Kidney epithelial cell (primary cell): ENCODE measurements at places on chromosomes 2 and 18. TPM values are rescaled to one million over a fixed set of nuclear protein-coding genes. Genes with fewer than 3 reads are reported as not detected.

Gene CKAP2L
- 2.5 and 5.6 TPM in 2 replicates for total RNA-seq

- DNase-seq: no peak
Measured at GRCh38 chr2:82819951-82820350, 1639.1 kb downstream of the SUCLG1 start.

- no peak for DNase-seq
Measured at GRCh38 chr18:63799189-63799588, 24.0 kb downstream of the SERPINB7 start.

GRCh38 chr2:75894170-75894569 lies 183.5 kb upstream of the GCFC2 start:
- no peak for DNase-seq

DNA sequence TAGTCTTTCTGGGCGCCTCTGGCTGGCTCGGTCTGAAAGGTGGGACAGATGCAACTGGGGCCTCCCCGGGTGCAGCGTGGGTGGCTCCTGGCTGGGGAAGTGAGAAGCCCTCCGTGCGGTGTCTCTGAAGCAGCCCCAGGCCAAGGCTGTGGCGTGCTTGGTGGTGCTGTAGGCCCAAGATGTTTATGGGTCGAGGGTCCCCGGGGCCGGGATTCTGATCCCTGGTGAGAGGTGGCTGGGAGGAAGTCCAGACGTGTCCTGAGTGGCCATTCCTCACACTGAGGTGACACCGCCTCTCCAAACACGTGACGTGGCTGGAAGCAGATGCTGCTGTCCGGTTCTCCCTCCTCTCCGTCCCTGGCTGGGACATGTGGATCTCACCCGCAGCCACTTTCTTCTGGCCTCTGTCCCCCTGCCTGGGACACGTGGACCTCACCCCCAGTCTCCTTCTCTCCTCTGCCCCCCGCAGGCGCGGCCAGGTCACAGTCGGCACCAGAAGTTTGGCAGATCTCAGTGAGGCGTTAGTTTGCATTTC lies 12.6 kb downstream of the RTP5 start:
- DNase-seq: no peak

DNA sequence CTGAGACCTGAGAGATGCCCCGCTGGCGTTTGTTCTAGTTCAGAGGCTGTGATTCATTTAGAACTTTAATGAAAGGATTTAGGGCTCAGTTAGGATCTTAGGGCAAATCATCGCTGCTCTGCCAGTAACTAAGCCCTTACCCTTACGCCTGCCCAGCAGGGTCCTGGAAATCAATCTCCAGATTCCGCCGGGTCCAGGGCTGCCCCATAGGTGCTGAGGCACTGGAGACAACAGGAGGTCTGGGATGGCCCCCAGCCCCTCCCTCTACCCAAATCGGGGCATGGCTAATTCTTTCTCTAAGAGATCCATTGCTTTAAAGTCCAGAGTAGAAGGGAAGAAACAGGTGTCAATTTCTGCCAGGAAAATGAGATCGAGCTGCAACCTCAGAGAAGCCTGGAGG lies 83.1 kb downstream of the SDC1 start:
- no peak for DNase-seq

DNA sequence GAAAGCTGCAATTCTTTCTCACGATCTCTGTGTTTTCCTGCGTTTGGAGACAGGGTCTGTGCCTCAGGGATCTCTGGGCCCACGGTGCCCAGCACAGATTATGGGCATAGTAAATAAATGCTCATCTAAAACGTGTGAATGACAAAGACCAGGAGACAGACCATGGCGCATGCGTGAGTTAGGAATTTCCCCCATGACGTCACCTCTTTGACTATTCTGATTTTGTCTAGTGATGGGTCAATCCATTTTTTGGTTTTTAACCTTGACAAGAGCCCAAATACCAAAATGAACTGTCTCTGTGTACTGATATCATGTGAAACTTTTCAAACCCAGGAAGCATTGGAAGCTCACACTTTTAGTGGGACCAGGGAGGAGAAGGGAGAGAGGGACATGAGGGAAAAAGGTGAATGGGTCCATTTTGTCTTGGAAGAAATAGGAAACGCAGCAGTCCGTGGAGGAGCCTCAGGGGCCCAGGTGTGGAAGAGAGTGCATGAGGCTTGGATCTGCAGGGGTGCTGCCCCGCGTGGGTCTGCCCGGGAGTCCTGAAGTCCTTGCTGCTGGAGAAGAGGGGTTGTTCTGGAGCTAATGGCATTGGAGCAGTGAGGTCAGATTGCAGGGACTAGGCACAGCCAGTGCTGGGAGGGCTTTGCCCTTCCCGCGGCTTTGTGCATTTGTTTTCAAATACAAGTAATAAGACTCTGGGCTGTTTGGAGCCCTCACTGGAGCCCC lies 172.2 kb downstream of the ASB1 start:
- no peak for DNase-seq
